ENCODE measurements at places on chromosomes 13 and 19. TPM values are rescaled to one million over a fixed set of nuclear protein-coding genes. Genes with fewer than 3 reads are reported as not detected.

KBTBD7 gene
- 2.5 TPM for total RNA-seq

GRCh38 chr19:12885749-12886650, 1.0 kb downstream of the KLF1 start:
- no peak for DNase-seq

TMEM143 gene
- 19.4 TPM for total RNA-seq

- DNase-seq, result no peak
Measured at GRCh38 chr13:87311165-87311564, 360.0 kb upstream of the SLITRK5 start.

DNA sequence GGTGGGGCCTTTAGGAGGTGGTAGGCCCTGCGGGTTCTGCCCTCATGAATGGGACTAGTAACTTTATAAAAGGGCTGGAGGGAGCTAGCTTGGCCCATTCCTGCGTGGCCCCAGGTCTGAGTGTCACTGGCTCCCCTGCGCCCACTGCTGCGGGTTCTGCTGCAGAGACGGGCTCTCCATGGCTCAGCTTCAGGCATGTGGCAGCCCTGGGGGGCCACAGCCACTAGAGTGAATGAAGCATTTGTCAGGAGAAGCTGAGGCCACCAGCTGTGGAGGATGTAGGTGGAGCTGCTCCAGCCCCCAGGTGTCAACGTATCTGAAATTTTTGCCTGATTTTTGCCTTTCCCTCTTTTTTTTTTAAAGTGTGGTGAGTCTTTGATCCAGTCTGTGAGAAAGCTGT, 119.1 kb downstream of the SOX1 start:
- no peak for DNase-seq

GRCh38 chr19:362683-363082, 18.1 kb upstream of the MIER2 start:
- no peak for DNase-seq
